ENCODE measurements at places on chromosomes 1 and 21.

GRCh38 chr1:11330411-11330810, 57.4 kb downstream of the UBIAD1 start:
- DNase-seq = no peak

DNA sequence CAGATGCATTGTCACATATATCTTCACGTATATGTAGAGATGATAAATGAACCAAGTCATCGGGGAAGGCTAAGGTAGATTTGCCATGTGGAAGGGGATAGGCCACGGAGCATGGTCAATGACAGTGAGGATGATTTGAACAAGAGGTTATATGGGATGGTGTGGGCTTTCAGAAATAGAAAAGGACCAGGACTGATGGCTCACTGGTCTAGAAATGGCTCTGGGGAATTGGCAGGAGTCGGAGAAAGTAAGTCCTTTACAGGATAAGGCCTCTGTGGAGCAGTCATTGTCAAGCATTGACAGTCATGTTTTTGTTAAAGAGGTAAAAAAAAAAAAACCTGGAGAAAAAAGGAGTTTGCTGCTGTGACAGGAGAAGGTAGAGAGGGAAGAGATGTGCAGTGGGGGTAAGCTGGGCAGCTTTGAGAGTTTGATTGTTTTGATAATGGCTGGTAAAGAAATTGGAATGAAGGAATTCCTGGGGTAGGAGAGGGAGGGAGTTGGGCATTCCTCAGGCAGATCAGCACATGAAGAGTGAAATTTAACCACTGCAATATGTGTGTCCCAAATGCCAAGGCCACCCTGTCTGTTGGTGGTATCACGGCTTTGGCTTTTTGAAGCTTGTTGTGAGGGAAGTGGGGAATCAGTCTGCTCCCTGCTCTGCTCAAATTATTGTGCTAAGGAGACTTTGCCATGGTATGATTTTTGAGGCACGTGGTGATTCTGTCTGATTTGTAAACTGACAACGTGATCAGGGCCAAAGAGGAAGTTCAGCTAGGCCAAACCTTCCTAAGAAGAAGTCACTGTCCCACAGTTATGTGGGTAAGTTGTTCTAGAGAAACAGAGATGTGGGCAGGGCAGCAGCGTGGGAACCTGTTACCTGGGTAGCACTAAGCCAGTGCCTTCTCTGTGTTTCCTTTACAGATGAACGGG, 26.0 kb downstream of the MACF1 start:
- DNase-seq = no peak

DNA sequence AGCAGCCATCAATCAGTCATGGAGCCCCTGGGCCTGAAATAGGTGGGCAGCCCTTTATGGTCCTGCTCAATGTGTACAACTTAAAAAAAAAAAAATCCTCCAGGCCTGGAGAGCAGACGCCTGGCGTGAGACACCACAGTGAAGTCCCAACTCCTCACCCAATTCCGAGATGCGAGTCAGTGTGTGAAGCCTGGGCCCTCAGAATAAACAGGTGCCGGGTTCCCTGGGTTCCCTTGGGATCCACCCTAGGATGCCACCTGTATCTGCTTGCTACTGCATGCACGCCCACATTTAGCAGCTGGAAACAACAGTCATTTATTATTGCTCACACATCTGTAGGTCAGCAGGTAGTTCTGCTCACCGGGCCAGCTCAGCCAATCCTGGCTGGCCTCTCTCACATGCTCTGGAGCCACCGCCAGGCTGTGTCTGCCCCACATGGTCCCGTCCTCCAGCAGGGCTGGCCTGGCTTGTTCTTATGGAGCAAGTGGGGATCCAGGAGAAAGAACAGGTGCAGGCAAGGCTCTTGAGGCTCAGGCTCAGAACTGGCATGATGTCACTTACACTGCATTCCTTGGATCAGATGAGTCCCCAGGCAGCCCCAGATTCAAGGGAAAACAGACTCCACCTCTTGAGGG, 172.7 kb downstream of the NPHP4 start:
- DNase-seq = no peak

GRCh38 chr1:205600085-205600484, 31.7 kb downstream of the ELK4 start:
- DNase-seq = no peak

- no peak for DNase-seq
Observed at GRCh38 chr1:40824591-40825434, 37.4 kb downstream of the CITED4 start.

- no peak for DNase-seq
Observed at GRCh38 chr21:27047658-27048314, 80.9 kb upstream of the ADAMTS5 start.
